ENCODE measurements at places on chromosomes 5 and 9. TPM values are rescaled to one million over a fixed set of nuclear protein-coding genes. Genes with fewer than 3 reads are reported as not detected.

LCN12 gene
- total RNA-seq: 2.1 TPM

CXCL14 gene
- 1.1 TPM for total RNA-seq

SPINK7 gene
- total RNA-seq: not detected

IFNA21 gene
- total RNA-seq: not detected

ZNF367 gene
- total RNA-seq: 10.1 TPM

DNA sequence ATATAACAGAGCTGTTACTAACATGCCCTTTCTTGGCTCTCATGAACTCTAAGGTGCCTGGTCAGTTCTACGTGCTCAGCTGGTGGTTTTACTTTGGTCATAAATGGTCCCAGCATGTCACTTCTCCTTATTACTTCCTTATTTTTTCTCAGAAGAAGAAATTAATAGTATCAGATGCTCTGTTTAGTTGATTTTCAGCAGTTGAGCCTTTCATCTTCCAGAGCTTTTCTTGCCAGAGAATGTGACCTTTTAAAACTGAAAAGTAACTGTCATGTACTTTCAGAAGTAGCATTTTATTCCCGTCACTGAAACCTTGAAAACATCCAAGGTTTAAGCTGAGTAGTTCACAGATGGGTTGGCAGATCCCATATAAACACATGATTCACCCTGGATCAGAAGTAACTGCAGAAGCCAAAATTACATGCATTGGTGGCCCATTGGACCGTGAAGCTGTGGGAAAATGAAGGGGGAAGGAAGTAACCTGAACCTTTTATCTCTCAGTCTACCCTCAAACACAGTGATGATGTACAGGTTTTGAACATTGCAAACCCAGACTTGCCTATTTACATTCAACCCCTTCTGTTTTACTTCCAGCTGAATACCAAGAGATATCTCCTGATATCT is 50.5 kb downstream of the HACD4 start:
- DNase-seq: no peak

DNA sequence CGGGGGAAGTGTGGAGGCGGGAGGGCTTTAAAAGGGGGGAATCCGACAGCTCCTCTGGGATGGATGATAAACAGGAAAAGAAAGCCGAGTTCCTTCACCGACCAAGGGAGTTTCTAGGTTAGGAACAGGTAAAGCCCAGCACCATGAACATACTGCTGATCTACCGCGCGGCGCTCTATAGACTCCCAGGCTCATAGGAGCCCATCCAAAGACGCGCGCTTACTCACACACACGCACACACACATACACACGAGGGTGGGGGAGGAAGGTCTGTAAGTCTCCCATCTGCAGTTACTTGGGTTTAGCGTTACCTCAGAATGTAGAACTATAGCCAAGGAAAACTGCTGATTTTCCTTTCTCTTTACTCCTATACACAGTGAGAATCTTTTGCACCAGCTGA is 2.6 kb upstream of the GABRB2 start:
- DNase-seq: peak; percentile 34

DNA sequence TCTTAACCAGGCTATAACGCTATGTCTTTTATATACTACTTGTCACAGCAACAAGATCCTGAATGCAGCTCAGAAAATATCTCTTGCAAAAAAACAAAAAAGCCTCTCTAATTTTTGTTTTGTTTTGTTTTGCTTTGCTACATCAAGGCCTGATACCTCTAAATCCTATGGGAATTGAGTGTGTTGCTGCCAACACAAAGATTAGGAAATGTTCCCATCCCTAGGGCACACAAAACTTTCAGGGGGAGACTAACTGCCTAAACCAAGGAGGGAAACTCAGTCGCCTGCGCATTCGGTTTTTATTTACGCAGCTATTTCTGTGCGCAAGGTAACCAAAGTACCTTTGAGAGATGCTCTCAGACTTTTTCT is 1.7 kb downstream of the SSBP2 start:
- no peak for DNase-seq

DNA sequence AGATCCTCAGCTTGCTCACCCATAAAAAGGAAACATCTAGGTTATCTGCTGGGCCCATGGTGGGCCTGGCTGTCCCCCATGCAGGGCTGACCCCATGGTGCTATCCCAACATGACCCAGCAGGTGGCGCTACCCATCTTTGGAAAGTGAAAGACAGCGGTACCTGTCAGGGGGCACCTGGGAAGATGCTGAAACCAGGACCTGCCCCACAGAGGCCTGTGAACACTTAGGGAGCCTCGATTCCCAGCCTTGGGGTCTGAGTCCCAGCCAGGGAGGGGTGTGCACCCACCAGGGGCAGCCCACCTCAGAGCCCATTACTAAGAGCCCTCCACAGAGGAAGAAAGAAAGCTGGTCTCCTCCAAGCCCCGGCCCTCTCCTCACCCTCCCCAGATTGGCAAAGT is 46.6 kb upstream of the IPPK start:
- DNase-seq: peak; percentile 83

DNA sequence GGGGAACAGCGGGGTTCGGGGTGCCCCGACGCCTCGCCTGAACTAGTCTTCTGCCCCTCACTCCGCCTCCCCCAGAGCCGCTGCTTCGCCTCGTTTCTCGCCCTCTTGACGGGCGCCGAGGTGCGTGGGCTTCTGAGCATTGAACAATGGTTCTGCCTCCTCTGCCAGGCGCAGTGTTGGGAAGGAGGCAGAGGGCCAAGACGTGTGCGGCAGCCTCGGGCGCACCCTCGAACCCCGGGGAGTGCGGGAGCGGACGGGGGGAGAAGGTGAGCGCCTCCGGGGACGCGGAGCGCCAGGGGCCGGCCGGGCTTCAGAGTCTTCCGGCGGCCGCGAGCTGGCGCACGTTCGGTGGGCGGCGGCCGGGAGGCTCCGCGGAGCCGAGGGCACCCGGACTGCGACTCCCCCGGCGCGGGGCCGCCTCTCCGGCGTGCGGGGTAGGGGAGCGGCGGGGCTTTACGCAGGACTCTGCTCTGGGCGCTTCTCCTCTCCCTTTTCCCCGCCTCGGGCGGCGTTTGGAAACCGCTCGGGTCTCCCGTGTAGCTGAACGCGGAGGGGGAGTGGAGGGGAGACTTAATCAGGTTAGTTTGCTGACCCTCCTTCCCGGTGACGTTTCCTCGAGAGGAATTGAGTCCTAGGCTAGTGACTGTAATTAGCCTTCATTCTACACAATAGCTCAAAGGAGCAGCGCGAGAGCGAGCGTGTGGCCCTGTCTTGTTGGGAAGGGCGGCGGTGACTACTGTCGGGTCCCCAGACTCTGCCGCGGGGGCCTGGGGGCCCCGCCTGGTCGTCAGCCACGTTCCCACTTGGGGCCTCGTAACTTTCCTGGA is 1.1 kb downstream of the VLDLR start:
- DNase-seq: peak; percentile 39

GRCh38 chr9:135034106-135034505 is 53.4 kb upstream of the OLFM1 start:
- DNase-seq: peak; percentile 12

DNA sequence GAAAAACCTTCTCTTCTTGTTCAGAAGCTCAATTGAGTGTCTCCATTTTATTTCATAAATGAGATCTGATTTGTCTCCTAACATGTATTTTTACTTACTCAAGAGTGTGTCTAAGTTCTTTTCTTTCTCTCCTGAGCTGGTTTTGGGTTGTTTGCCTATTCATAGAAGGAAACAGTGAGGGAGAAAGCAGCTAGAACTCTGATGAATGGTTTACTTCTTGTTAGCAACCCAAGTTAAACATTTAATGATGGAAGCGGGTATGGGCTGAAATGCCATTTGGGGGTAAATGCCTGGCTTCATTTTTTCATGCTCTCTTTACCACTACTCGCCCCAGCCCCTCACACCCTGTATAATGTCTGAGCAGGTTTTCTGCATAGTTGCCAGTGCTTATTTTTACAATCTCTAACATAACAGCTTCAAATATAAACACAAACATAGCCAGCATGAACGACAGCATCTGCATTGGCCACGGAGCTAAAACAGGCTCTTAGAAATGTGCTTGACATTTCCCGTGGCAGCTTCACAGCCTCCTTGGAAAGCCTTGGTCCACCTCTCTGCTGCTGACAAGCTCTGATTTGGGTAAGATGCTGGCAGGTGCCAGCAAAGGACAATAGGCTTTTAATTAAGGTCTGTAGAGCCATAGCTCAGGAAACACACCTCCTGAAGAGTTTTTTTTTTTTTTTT is 321.1 kb downstream of the ARHGEF28 start:
- no peak for DNase-seq

DNA sequence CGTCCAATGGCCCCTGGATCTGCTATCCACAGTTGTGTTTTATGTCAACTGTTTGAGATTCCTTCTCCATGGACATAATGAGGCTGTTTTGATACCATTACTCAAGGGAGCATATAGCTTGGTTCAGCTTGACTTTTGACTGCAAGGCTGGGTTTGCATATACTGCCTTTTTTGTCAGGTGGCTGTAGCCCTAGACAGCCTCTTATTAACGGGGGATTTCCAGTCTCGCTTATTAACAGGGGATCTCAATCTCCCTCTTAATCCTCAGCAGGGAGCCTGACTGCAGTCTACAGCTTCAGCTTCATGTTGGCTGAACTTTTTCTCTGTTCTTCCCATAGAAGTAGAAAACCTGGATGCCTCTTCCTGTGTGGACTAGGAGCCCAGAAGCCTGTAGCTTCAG is 73.7 kb upstream of the TNC start:
- no peak for DNase-seq

DNA sequence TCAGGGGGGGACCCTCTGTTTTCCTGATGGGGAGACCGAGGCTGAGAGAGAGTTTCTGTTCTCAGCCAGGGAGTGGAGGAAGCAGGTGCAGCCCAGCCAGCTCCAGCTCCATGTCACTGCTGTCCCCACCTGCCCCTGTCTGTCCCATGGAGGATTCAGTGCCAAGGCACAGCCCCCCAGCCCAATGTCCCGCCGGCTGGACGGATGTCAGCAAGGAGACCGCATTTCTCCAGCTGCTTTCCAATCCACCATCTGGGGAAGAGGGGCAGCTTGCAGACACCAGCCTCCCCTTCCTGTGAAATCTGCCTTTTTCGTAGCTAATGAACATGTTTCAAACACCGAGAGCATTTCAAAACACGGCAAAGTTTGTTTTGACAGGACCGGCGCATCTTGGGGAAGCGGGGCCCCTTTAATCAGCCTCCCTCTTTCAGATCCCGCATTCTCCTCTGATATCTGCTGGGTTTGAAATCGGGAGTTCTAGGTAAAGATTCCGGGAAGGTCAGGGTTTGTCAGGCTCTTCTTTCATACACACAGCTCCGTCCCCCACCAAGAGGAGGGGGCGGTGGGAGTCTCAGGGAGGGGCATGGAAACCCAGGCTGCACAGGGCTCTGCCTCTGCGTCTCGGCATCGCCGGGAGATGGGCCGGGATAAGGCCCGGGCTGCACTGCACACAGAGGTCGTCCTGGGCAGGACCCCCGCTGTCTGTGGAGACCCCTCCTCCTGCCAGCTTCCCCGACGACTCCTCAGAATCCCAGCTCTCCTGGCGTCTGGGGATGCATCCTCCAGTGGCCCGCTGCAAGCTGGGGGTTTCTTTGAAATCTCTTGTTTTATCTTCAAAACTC is 74.8 kb downstream of the NEK6 start:
- DNase-seq: no peak

DNA sequence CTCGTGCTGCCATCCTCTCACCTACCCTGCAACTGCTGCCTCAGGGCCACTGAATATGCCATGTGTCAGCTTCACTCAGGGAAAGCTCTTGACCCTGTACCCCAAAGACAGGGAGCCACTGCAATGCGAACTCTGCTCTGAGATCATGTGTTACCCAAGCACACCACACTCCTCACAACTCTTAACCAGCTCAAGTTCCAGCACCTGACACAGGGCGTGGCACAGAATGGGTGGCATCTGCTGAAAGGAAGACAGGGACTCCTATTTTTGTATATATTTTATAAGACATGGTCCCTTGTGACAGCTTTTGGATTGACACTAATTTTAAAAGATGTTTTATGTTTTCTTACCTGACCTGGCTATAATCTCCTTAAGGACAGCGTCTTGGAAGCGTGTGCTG is 10.7 kb downstream of the PHYKPL start:
- DNase-seq: no peak

DNA sequence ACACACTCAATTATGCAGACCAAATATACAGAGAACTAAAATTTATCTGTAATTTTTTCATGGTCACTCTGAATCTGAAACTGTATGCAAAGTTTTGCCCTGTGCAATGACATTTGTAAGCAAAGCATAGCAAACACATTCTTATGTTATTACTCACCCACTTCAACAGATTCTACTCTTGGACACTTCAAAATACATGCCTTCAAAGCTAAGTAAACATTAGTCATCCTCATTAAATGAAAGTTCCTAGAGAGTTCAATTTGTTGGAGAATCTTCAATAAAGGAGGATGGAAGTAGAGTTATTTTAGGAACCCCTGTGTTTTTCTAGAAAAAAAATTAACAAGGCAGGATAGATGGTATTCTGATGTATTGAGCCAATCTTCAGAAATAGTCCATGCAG is 639.7 kb upstream of the C9orf72 start:
- DNase-seq: no peak

DNA sequence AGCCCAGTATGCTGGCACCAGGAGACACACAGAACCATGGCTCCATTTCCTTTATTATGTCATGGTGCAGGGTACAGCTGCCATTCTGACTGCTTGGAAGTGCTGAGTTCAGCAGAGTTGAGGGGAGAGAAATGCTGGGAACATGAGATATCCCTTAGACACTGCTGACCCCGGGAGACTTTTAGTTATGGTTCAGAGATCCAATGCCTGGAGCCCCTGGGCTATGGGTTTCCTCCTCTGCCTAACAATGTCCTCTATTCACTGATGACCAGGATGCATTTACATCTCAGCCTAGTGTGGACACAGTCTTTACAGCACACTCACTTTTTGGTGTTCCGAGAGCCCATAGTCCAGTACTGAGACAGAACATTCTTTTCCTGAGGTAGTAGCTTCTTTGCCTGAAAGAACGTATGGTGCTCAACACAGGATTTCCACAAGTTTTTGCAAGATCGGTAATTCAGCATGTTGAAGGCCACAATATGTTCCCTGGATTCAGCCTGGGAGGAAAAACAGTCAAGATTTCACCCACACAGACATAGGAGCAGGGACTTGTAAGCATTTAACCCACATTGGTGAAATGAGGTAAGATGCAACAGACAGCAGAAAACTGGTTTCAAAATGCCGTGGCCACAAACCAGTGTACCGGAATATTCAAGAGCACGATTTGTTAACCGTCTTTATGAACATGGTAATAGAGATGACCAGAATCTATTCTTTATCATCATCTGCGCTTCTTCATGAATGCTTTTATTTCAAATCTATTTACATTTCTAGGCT is 71.3 kb downstream of the PTPN3 start:
- no peak for DNase-seq
